ENCODE measurements at places on chromosomes 11 and 22.
A peak's percentile ranks its signal among the peaks of the same experiment; 100 is the strongest.

DNA sequence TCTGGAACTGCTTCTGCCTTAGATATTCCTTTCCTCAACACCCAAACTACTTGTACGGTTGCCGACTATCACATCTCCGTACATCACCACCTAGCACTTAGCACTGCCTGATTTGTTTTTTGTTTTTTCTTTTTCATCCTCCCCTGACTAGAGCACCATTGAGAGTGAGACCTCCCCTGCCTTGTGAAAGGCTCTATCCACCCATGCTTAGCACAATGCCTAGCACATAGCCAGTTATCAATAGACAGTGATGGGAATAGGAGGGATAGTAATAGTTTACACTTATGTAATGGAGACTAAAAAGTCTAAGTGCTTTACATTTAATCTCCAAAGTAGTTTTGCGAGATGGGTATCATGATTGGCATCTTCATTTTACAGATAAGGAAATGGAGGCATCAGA is 115.8 kb downstream of the LDLRAD3 start:
- no peak for DNase-seq

GRCh38 chr22:40728731-40729189 is 49.5 kb downstream of the MCHR1 start:
- no peak for DNase-seq

DNA sequence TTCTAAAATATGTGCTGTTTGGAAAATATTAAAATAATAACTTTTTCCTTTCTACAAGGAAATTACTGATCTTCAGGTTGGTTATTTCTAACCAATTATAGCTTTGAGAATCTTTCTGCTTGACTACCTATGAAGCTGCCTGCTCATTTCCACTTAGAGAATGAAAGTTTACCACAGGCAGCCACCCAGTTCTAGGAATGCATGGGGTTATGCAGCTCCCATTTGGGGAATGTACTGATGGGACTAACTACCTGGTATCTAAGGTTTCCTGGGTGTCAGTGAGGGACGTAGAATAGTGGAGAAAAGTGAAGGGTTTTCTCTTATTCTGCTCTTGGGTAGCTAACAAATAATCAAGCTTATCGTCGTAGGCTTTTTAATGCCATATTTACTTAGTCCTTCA is 73.4 kb downstream of the DEUP1 start:
- no peak for DNase-seq

- peak; percentile 87 for DNase-seq
Measured at GRCh38 chr22:37804881-37805809, 2.6 kb upstream of the GCAT start.

GRCh38 chr11:129249351-129249750 is 57.2 kb upstream of the ARHGAP32 start:
- DNase-seq = no peak

DNA sequence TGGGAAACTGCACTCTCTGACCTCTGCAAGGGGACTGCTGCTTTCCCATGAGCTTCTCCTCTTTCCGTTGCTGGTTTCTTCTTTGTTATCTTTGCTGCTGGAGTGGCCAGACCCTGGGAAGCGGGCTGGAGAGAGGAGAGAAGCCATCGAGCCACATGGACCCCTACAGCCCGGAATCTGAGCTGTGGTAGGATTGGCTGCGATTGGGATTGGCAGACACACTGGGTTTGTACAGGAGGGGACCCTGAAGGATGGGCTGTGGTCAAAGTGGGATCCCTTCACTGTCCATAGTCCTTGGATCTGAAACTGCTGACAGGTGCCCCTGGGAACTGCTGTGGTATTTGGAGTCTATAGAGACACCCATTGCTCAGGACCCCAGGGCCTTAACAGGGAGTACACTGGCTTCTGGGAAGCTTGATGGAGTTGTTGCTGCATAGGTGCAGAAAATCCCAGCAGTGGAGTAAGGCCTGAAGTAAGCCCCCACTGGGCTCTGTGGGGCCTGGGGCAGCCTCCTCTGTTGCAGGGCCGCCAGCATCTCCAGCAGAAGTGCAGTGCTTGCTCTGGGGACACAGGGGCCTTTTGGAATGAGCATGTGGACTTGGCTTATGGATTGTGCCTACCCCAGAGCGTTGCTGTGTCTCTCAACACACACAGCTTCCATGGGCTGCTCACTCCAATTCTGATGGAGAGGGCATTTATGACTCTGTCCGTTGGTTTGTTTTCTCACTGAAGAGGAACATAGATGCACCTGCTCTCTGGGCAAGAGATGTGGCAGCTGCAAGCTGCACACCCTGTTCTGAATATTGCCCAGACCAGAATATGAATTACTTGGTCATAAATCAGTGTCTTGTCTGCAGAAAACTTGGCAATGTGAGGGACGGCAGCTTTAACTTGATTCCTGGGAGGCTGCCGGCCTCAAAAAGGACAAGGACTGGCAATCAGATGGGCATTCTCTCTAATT is 32.0 kb downstream of the BCR start:
- peak; percentile 77 for DNase-seq

DNA sequence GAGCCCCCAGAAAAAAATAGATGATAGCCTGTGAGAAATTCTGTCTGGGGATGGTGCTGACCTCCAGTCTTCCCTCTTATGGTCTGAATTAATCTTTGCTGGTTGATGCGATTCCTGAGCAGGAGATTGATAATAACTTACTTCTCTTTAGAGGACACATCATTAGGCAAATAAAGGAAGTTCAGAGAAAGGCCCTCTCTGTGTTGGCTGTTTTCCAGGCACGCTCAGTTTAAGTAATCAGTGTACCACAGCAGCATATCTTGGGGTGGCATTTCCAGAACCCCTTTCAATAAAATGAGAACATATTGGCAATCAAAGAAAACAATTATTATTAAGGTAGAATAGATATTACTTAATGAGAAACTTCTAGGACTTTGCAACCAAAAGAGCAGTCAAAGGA is 1129.3 kb upstream of the RAG2 start:
- no peak for DNase-seq

GRCh38 chr11:58968251-58968711 is 29.0 kb downstream of the GLYATL1 start:
- DNase-seq = peak; percentile 80

DNA sequence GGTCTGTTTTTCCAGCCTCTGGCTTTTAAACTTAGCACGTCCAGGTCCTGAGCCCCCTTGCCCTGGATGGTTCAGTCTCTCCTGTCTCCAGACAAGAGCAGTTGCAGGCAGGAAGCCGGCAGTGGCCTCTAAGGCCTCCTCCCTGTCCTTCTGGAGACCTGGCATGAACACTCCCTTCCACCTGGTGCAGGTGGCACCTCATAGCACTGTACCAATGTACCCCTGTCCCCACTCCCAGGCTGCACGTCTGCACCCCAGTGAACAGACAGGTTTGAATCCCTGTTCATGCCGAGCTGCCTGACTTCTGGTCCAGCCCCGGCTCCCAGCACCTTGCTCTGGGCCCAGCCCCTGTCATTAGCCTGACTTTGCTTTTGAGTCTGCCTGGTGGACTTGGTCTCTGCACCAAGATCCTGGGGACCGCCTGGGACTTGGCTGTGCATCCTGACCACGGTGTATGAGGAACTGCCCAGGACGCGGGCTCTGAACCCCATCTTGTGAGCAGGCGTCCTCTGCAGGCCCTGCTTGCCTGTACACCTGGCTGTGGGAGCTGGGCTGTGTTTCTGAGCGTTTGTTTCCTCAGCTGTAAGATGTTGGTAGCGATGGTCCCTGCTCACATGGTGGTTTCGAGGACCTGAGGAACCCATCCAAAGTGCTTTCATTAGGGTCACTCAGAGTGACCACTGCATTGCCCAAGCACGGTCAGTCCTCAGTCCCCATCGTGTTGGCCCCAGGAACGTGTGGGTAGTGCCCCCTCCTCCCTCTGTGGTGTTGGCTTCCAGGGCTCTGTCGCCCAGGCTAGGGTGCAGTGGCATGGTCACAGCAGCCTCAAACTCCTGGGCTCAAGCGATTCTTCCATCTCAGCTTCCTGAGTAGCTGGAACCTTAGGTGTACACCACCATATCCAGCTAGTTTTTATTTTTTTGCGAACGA is 75.0 kb upstream of the SHANK2 start:
- DNase-seq = no peak

- no peak for DNase-seq
Measured at GRCh38 chr11:134508219-134508990, 96.4 kb upstream of the B3GAT1 start.

DNA sequence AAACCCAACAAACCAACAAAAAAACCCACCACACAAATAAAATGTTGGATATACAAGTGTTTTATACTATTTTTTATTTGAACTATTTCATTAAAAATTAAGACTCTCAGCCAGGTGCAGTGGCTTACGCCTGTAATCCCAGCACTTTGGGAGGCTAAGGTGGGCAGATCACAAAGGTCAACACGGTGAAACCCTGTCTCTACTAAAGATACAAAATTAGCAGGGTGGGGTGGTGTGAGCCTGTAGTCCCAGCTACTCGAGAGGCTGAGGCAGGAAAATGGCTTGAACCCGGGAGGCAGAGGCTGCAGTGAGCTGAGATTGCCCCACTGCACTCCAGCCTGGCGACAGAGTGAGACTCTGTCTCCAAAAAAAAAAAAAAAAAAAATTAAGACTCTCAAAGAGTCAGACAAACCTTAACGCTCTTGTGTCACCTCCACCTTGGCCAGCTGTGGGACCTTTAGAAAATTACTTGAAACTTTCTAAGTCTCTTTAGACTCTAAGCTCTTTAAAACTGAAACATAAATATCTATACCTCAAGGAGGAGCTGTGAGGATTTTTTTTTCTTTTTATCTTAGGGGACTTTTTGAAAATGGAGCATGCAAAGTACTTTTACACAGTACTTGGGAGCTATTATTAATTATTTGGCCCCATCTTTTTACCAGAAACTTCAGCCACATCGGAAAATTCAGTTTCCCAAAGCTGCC is 68.4 kb upstream of the CLNS1A start:
- DNase-seq = no peak

GRCh38 chr22:50731811-50732624 is 6.0 kb upstream of the ACR start:
- peak; percentile 12 for DNase-seq

GRCh38 chr22:46366801-46367706 is 31.5 kb downstream of the TRMU start:
- no peak for DNase-seq

- no peak for DNase-seq
Measured at GRCh38 chr22:43439368-43440103, 27.7 kb downstream of the MPPED1 start.

DNA sequence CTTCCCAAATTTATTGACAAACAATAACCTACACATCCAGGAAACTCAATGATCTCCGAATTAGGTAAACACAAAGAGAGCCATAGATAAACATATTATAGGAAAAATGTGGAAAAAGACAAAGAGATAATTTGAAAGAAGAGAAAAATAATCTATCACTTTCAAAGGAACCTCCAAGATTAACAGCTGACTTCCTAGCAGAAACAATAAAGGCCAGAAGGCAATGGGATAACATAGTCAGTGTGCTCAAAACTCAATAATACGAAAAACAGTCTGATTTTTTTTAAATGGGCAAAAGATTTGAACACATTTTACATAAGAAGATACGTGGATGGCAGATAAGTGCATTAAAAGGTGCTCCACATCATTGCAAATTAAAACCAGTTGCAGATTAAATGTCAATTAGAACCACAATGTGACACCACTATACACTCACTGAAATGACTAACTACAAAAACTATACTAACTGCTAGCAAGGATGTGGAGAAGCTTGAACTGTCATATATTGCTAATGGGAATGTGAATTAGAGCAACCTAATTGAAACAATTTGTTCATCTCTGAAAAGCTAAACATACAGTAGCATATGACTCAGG is 300.4 kb downstream of the TMEM135 start:
- DNase-seq = no peak

- DNase-seq = no peak
Measured at GRCh38 chr22:39490966-39491680, 11.0 kb upstream of the MIEF1 start.

- DNase-seq = no peak
Measured at GRCh38 chr11:81658722-81659121, 1074.9 kb downstream of the FAM181B start.

DNA sequence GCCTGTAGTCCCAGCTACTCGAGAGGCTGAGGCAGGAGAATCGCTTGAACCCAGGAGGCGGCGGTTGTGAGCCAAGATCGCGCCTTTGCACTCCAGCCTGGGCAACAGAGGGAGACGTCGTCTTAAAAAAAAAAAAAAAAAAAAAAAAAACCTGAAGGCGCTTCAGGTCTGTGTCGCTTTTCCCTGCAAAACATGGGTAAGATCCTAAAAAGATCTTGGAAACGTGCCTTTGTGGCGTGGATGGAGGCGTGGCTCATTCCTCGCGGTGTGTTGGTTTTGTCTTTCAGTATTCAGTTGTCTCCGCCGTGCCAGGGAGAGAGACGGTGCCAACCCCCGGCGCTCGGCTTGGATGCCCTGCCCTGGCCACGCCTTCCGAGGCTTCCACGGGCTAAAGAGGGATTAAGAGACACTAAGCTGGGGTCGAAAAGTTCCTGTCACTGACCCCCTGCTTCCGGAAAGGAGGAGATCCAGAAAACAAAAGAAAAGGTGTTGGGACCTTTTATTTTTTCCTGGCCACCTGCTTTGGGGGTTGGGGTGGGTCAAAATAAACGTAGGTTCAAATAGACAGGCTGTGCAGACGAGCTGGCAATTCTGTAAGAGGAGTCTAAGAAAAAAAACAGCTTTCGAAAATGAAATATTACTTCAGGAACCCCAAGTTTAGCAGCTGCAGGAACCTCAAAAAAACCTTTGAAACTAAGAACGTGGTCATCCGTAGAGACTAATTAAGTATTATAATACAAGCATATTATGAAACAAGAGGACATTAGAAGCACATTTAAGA is 1.1 kb upstream of the SLC35F2 start:
- DNase-seq = peak; percentile 73

GRCh38 chr11:104968856-104969776 is 742 bp upstream of the CASP4 start:
- peak; percentile 51 for DNase-seq

GRCh38 chr11:2934021-2934550 is 4.9 kb upstream of the PHLDA2 start:
- no peak for DNase-seq

DNA sequence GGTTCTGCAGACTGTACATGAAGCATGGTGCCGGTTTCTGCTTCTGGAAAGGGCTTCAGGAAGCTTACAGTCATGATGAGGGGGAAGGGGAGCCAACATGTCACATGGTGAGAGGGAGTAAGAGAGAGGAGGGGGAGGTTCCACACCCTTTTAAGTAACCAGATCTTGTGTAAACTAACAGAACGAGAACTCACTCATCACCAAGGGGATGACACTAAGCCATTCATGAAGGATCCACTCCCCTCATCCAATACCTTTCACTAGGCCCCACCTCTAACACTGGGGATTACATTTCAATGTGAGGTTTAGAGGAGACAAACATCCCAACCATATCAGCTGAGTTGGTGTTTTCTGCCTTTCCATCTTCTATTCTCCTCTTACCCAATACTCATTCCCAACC is 83.5 kb downstream of the BDNF start:
- DNase-seq = no peak

- DNase-seq = no peak
Measured at GRCh38 chr22:36258701-36259614, 6.0 kb downstream of the APOL1 start.

- peak; percentile 18 for DNase-seq
Measured at GRCh38 chr11:63871962-63872799, 33.3 kb downstream of the MARK2 start.

DNA sequence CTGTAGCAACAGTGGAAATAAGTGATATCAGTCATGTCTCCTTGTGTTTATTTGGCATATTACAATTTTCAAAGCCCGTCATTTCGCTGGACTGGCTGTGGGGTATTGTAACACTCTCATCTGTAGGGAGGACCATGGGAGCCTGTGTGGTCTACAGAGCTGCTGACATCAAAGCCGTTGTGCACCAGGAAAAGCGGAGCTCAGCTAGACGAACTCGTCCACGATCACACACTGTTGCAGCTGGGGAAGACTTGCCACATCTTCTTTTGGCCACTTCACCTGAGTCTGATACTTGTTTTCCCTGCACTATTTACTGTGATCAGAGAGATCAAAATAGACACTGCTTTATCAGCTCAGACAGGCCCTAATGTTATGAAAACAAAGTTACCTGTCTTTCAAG is 741.3 kb downstream of the OPCML start:
- DNase-seq = no peak
